ENCODE measurements at places on chromosomes 6 and 20. TPM values are rescaled to one million over a fixed set of nuclear protein-coding genes. Genes with fewer than 3 reads are reported as not detected.

DNA sequence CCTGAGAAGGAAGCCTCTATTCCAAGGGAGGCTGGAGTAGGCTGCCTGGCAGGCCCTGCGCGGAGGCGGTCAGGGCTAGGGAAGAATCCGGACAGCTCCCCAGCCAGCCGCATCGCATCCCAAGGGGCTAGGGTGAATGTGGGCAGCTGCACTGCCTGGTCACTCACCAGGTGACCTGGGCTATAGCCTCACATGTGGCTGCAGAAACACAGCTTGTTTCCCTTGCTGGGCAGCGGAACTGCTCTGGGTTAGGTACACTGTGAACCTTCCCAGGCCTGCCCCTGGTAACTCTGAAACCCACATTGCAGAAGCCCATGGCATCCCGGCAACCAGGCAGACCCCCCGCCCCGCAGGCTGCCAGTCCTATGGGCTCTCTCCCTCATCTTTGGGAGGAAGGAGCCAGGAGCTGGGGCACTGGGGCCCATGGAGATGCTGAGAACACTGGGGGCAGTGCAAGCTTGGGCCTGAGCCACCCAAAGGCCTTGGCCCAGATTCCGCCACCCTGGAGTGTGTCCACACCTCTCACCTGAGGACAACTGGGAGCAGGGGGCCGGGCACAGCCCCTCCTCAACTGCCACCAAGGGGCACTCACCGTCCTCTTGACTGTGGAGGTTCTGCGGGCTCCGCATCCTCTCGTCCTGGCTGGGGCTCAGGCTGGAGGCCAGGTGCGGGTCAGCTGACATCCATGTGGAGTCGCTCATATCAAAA, 111.0 kb downstream of the NOL4L start:
- no peak for DNase-seq

DNA sequence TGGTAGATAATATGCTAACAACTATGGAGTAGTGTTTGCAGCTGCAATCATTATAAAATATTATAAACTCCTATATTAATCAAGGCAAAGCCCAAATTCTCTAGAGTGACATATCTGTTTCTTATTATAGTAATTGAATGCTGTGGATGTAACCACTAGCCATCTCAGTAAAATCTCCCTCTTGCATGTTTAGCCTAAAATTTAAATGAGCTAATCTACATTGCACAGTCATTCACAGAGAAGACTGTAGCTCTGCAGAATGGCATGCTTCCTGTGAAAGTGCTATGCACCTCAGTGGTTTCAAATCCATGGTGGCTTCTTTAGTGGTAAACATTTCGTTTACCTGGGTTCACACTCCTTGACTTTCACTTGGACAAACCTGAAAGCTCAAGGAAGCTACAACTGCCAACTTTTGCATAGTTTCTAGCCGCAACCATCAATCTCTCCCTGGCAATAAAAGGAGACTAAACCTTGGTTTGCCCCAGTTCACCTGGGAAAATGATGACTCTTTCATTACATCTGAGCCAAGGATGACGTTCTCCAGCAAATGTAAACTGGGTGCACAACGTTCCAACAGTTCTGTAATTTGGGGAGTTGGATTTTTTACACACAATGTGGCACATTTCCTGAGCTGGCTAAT, 47.2 kb downstream of the FILIP1 start:
- no peak for DNase-seq

DNA sequence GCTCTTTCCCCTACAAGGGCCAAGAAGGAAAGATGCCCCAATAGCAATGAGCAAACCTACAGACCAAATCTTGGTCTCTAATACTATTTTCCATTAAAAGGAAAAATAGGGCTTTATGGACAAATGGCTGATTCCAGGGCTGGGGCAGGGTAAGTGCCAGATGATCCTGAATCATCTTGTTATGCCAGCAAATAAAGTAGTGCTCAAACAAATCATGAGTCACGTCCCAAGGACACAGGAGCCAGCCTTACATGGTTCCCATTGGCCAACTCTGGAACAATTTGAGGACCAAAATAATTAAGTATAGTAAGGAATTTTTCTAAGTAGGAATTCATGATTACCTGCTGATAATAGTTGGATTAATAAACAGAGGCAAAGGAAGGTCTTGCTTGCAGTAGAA, 53.2 kb upstream of the NKX2-4 start:
- no peak for DNase-seq

DNA sequence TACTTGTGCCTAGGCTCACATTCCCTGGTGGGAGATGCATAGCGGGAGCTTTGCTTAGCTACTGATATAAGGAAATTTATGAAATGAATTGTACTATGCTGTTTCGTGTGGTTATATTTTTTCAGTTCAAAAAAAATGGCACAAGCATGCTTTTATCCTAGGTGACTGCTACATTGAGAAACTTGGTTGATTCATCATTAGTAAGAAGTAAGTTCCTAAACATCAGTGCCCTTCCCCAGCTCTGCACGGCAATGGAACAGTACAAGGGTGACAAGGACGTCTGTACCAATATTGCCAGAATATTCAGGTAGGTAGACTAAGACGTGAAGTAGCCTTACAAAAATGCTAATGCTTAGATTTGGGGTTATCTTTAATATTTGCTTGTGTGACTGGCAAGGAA, 79.7 kb downstream of the ARMC2 start:
- no peak for DNase-seq

DNA sequence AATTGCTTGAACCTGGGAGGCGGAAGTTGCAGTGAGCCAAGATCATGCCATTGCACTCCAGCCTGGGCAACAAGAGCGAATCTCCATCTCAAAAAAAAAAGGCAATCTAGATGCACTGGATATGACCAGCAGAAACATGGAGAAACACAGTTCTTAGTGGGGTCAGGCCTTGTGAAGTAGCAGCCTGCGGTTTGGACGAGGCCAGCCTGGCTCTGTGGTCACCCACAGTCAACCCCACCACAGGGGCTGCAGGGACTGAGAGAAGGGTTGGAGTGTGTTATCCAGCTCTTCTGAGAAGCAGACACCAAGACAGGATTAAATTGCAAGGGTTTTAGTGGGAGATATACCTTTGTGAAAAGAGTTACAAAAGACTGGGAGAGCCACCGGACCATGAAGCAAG, 194.3 kb upstream of the PROKR2 start:
- no peak for DNase-seq

GRCh38 chr20:34526466-34526865, 10.2 kb downstream of the DYNLRB1 start:
- DNase-seq, result no peak

- DNase-seq, result no peak
These were observed 61.0 kb downstream of the VGLL2 start for GRCh38 chr6:117326396-117326795.

BHLHE23 gene
- total RNA-seq, result not detected

DNA sequence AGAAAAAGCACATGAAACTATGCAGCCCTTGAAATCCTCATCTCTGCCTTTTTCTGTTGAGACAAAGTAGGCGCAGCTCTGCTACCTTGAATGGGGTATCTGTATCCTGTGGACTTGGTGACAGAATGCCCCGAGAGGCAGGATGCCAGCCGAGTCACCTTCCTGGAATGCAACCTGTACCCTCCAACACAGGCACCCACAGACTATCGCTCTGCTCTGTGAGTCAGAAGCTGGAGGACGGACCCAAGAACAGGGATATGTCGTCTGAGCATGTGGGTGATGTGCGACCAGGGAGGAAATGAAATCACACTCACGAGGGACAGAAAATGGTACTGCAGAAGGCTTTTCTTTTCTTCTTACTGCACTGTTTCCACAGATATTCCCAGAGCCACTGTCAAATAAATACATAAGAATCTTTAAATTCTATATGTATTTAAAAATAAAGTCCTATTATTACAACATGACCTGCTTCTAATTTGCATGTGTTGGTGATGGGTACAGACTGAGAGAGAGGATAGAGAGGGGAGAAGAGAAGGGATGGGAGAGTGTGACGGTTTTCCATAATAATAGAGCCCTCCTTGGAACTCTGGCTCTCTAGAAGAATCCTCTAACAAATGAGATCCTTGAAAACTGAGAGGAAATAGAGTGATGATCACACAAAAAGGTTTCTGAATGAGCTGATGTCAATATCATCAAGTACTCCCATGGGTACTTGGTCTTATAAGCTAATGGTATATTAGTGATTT, 308.1 kb downstream of the FOXC1 start:
- DNase-seq, result no peak

ALDH8A1 gene
- total RNA-seq, result 0.42 TPM

Data from heart right ventricle (tissue), 16 donors.